ENCODE measurements at places on chromosomes 1 and 21.
A peak's percentile ranks its signal among the peaks of the same experiment; 100 is the strongest.

DNA sequence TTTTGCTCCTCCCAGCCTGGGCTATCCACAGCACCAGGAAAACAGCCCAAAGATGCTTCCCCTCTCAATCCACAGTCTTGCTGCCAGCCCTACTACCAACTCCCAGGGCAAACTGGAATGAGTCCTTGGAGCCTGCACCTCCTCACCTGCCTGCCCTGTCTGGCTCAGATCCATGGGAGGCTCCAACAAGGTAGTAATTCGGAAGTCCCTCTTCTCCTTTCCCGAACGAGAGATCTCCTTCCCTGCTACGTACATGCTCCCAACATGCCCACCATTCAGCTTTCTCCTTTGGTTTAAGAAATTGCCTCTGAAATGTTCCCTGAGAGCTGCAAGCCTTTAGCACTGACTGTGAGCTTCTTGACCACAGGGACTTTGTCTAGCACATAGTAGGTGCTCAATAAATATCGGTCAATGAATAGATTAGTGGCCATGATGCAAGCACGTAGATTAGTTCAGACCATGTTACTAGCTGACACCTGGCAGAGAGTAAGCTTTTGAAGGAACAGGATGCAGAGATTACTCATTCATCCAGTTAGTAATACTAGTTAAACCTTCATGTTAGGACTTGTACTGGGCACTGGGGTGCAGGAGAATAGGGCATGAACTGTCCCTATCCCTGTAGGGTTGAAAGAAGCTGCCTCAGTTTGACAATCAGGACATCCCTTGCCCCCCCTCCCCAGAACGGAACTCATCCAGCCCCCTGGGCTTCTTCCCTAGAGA lies 80.1 kb downstream of the DISP3 start:
- DNase-seq: no peak

GRCh38 chr1:147084273-147085096 lies 87.8 kb downstream of the PRKAB2 start:
- peak; percentile 45 for DNase-seq

- no peak for DNase-seq
These were observed 25.4 kb downstream of the UMODL1 start for GRCh38 chr21:42096566-42096965.

- DNase-seq: no peak
These were observed 3.1 kb upstream of the S100A8 start for GRCh38 chr1:153393926-153394325.

DNA sequence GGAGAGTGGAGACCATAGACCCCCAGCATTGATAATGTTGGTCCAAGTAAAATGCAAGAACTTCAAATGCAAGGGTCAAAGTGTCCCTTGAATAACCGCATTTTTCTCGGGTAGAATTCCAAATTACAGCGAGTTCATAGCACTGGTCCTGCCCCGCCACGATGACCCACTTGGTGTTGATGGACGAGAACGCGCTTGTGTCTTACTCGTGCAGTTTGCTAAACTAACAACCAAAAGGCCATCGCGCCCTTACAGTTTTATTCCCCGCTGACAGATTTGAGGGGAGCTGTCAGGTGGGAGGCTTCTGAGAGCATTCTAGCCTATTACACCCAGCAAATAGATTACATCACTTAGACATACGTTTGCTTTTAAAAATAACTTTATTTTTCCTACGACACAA lies 17.3 kb upstream of the TSPEAR start:
- DNase-seq: no peak

DNA sequence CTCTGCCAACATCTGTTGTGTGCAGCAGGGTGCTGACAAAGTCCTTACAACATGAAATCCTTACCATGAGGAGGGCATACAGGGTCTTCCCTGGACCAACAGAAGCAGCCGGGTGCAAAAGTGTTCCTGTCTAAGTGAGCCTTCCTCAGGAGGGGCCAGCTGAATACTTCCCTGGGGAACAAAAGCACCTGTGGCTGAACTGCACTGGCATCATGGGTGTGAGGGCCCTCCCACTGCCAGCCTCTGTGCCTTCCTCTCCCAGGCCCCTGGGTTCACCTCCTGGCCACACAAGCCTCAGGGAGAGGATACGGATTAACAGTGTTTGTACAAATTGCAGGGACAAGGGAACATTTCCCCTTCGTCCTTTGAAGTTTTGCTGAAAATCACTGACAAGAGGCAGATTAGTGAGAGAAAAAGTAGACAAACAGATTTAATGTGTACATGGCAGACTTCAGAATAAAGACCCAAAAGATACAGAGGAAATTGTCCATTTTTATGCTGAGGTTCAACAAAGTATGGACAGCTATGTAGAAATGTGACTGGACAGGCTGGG lies 91.0 kb upstream of the PPM1J start:
- DNase-seq: no peak

DNA sequence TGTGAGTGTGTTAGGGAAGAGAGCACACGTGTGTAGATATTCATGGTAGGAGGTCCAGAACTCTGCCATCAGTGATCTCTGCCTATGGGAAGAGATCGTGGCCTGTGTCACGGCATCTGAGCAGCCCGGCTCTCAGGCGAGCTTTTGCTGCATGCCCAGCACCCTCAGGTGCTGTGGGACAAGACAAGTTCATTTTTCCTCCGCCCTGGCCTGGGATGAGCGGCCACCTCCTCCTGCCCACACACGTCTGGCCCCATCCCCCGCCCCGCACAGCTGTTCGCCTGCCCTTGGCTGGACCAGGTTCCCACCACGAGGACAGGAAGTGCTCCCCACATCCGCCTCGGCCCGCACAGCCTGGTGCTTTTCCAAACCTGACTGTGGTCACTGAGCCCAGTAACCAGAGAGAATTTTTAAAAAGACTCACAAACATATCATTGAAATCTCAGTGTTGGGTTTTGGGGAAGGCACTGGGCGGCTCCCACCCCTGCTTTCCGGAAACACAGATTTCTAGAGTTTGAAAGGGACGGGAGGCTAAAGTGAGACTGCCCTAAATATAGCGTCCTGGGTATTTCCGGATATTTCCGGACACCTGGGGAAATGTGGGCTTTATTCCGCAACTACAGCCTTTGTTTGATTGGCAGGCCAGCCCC lies 18.0 kb downstream of the BMP8A start:
- no peak for DNase-seq

GRCh38 chr1:116722016-116722838 lies 32.0 kb upstream of the CD2 start:
- no peak for DNase-seq

- DNase-seq: no peak
These were observed 24.1 kb upstream of the SLC2A5 start for GRCh38 chr1:9093581-9093980.

DNA sequence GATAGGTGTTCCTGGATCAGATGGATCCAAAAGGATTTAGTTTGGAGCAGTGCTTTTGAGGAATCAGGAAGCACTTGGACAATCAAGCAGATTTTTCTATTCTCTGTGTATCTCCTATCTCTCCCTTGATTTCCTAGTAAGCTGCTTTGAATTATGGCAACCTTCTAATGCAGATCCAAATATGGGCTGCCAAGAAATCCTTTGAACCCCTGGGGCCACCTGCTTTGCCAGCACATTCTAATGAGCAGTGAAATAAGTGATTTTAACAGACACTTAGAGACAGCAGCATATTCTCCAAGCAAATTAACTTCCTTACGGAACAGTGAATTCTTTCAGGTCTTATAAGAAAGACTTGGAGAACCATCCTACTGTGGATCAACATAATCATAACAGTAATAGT lies 195.4 kb downstream of the GPR52 start:
- no peak for DNase-seq

- DNase-seq: no peak
These were observed 7.5 kb downstream of the IVNS1ABP start for GRCh38 chr1:185309566-185309965.

DNA sequence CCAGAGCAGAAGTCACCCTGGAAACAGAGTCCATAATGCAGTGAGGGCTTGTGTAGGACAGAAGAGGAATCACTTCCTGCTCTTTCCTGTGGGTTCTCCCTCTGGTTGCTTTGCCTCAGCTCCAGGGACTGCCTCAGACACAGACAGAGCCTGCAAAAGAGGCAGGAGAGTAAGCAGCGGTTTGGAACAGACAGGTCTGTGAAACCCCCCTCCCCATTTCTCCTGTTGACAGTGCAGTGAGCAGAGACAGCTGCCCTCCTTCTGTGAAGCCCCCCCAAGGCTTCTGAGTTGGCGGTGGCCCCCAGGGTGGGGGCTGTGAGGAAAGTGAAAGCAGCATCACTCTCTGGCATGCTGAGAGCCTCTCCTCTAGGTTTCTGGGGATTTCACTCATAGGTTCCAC lies 53.0 kb downstream of the MAB21L3 start:
- no peak for DNase-seq

DNA sequence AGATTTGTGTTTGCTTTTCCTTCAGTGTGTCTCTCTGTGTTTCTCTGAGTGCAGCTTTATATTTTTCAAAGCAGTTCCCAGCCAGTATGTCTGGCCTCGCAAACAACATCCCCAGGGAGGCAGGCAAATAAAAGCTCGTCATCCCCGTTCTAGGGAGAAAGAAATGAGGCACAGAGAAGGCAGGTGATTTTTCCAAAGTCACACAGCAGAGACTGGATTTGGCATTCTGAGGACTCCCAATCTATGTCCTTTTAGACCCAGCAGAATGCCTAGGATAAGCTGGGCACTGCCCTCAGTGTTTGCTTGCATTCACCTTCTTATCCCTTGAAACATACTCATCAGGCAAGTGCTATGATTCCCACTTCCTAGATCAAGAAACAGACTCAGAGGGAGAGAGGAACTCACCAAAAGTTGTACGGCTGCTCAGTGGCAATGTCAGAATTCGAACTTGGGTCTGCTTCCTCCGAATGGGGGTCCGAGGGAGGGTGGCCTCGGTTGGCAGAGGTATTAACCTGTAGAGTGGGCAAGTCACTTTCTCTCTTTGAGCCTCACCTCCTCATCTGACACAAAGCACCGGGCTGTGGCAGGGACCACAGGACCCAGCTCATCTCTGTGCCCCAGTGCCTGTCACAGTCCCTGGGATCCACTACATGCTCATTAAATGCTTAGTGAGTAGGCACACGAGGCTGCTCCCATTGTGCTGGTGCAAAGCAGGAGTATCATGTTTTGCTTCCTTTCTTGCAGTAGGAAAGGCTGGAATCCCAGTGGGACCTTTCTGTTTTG lies 4.2 kb downstream of the RAP1GAP start:
- no peak for DNase-seq

GRCh38 chr1:89842567-89843272 lies 21.9 kb downstream of the LRRC8D start:
- no peak for DNase-seq

- DNase-seq: no peak
These were observed 41.0 kb upstream of the USP25 start for GRCh38 chr21:15688809-15689208.

- DNase-seq: no peak
These were observed 2.3 kb downstream of the KRTAP10-8 start for GRCh38 chr21:44614161-44614631.

DNA sequence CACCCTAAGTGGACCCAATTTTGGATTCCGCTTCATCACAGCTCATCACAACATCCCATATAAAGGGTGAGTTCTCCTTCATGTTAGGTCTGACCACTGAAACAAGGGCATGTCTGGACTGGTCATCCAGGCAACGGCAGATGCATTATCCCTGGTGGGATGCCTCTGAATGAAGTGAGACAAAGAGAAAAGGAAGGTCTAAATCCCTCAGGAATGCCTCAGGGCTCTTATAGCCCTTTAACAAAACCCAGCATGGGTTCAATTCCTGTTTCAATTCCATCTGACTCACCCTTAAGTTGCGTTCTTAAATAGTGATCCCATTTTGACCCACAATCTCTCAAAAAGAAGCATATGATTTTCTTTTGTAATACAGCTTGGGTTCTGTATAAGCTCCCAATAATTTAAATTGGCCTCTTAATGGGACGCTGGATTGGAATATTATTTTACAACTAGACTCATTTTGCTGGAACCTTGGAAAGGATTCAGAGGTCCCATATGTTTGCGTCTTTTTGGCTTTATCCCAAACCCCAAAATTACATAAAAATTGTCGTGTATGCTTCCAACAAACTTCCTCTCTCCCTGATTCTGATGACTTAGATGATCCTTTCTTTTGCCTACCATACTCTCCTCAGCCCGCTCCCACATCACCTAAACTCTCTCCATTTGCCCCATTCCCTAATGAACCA lies 287.4 kb upstream of the ZP4 start:
- no peak for DNase-seq

DNA sequence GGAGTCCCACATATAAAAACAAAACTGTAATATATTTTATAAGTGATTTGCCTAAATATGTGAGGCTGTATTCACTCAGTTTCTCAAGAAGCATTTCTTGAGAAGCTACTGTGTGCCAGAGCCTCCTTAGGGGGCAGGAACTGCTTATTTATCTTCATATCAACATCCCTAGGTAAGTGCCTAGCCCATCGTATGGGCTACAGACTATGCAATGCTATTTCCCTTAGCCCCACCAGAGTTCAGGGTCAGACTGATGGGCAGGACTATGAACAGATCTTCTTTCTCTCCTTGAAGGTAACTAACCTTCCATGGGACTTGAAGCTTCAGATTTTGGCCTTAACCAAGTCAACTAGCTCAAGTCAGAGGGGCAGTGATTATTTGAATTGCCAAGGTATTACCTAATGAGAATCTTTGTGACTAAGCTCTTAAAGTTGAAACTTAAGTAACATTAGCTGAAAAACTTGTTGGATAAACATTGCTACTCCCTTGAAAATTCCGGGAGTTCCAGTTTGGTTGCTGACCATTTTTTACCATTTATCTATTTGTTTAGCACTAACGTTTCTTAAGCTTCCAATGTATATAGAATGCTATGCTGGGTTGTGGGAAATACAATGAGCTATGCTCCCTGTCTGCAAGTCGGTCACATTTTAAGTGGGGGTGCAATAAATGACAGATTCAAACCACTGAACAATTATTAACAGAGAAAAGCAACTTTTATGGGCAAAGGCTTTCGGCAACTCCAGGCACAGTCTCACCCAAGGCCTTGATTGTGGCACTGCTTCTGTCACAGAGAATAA lies 85.2 kb downstream of the GPR88 start:
- DNase-seq: no peak

DNA sequence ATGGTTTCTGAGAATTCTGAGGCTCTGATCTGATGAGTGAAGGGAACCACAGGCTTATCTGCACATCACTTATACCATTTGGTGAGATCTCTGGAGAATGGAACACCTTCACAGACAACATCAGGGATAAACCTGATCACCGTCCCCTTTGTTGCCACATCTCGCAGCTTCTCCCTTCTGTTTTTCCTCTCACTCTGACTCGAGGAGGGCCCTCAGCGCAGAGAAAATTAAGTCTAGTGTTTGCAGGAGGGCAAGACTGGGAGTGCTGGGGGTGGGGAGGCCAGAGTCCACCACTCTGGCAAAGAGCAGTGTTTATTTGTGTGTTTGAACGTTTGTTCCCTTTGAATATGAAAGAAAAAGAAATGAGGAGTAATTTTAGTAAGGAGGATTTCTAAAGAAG lies 29.0 kb upstream of the BATF3 start:
- no peak for DNase-seq

GRCh38 chr1:97097404-97097925 lies 375.9 kb downstream of the PTBP2 start:
- DNase-seq: no peak
